ENCODE measurements at places on chromosomes 1 and 21.

DNA sequence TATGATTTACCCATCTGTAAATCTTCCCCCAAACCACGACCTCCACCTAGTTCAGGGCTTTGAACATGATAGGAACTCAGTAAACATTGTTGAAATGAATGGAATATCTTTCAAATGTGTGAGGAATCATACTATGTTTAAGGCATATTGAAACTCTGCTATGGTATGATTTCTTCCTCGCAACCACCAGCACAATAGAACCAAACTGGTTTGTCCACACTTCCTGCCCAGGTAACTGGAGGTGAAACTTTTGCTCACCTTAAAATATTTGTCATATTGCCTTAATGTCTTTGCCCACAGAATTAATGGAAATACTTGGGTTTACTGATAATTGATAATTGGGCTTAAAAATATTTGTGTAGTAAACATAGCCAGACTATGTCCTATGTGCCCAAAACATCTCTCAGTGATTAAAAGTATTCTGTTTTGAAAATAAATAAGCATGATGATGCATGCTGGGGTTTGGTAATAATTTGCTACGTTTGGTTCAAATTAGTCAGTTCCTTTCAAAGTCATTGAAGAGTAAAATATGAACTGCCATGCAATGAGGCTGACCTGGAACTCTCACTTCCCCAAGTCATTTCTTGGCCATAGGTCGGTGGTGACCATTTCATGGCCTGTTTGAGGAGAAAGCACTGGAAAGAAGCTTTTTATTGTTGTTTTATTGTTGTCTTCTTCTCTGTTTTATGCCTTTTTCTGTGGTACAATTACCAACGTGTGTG, 73.3 kb downstream of the TNFSF18 start:
- peak; percentile 21 for DNase-seq

- no peak for DNase-seq
These were observed 26.4 kb downstream of the QSOX1 start for GRCh38 chr1:180181048-180181447.

DNA sequence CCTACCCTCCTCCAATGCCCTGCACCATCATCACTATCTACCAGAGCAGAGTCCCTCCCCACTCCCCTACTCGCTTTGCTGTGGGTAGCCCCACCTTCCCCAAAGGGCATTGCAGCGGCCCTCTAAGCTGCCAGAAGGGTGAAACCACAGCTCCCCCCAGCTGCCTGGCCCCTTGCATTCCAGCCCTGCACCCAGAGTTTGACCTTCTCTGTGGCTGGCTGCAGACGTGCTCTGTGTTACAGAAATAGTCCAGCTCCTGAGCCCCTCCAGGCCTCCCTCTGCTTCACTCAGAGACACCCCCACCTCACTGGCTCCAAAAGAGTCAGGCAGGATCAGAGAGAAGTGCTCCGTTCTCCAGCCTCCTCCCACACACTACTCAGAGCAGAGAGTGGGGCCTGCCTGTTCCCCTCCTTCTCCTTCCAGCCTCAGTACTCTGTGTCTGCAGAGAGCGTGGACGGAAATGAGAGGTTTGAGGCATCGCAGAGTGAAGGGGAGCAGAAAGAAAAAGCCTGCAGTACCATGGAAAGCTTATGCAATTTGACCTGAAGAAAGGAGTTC, 63.2 kb downstream of the PLEKHA6 start:
- DNase-seq = peak; percentile 42

DNA sequence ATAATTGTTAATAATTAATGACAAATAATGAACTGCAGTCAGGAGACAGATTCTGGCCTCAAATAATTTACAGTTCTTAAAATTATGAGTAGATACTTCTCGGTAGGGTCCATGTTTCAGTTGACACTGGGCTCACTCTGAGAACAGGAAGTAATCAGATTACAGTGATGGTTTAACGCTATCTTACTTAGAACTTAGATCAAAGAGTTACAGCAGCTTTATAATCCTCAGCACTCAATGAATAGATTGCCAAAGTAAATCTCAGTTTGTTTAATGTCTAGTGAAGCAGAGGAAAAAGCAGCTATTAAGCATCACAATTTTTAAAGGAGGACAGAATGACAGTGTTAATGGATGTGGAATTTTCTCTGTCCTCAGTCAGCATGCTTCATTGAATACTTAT, 79.6 kb downstream of the PDE4B start:
- DNase-seq = no peak

- no peak for DNase-seq
These were observed 66.6 kb downstream of the TPR start for GRCh38 chr1:186308264-186309060.

DNA sequence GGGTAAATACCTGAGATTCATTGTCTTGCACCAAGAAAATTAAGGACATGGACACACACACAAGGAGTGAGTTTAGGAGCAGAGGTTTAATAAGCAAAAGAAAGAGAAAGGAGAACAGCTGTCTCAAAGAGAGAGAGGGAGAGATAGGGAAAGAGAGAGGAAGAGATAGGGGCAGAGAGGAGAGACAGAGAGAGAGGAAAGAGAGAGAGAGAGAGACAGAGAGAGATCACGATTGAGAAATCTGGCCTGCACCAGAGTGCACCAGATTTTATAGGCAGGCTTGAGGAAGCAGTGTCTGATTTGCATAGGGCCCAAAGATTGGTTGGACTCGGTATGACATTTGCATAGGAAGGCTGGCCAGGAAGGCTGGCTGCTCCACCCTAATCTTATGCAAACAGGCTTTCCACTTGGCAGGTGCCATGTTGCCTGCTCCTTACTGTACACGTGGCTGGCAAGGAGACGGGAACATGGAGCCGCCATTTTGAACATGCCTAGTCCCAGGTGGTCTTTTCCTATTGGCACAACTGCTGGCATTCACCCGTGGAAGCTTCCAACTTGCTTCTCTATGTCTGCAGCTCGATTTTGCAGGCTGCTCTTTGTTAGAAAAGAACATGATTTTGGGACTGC, 419.9 kb downstream of the ZP4 start:
- DNase-seq = no peak

DNA sequence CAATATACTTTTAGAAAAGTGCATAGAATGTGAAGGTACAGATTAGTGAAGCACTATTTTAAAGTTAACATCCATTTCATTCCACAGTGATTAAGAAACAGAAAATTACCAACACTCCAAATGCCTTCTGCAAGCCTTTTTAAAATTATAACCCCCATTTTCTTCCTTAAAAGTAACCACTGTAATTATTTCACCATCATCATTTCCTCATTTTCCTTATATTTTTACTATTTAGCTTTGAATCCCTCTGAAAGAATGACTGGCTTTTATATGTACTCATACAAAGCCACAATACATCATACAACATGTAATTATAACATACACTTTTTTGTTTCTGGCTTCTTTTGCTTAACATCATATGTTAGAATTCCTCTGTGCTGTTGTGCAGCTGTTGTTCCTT, 6.5 kb upstream of the NEGR1 start:
- no peak for DNase-seq

DNA sequence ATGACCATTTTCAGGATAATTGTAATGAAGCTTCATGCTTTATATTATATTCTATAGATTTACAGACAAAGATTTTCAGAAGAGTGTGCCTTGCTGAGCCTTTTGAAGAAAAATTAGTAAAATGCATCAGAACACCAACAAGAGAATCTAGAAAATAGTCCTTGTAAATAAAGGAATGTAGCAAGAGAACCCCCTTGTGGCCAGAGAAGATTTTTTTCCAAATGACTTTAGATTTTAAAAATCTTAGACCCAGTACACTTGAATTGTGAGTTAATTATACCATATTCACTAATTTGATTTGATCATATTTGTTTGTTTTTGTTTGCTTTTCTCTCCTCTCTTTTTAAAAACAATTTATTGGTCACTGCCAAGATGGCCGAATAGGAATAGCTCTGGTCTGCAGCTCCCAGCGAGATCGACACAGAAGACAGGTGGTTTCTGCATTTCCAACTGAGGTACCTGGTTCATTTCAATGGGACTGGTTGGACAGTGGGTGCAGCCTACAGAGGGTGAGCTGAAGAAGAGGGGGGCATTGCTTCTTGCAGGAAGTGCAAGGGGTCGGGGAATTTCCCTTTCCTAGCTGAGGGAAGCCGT, 12.8 kb upstream of the IFI44L start:
- DNase-seq = peak; percentile 34

DNA sequence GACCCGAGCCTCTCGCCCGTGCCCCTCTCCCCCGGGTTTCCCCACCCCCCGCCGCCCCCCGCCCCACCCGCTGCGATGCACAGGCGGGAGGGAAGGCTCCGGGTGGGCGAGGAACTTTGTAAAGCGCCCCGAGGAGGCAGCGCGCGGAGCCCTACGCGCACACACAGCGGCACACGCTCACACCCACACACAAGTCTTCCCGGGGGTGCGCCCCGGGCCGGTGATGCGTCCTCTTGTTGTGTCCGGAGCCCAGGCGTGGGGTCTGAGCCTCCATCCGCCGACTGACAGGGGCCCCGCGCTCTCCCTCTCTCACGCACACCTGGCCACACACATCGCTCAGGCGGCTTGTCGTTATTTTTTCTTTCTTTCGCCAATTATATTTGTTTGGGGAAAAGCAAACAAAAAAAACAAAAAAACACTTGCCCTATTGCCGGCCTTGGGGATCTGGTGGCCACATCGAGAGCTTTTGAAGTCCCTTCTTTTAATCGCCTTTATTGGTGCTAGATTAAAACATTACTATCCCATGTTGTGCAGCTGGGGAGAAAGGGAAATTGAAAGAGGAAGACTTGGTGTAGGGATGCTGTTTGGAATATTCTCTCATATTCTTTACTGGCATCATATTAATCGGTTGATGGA, 770 bp downstream of the NTNG1 start:
- peak; percentile 80 for DNase-seq

DNA sequence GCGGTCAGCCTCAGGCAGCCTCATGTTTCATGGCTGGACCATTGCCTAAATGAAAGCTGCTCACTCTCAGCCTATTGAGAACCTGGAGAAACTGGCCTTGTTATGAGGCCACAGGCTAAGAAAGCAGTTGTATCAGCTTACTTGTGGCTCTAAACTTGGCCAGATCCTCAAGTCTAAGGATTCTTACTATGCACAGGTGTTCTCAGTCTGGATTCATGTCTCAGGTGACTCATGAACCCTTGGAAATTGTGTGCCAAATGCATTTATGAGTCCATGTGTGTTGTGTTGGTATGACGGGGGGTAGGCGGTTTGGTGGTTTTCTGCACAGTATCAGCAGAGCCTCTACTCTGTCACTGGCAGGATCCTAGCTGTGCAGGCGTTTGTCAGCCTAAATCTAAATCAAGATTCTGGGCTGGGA, 90.4 kb downstream of the ROR1 start:
- DNase-seq = no peak

DNA sequence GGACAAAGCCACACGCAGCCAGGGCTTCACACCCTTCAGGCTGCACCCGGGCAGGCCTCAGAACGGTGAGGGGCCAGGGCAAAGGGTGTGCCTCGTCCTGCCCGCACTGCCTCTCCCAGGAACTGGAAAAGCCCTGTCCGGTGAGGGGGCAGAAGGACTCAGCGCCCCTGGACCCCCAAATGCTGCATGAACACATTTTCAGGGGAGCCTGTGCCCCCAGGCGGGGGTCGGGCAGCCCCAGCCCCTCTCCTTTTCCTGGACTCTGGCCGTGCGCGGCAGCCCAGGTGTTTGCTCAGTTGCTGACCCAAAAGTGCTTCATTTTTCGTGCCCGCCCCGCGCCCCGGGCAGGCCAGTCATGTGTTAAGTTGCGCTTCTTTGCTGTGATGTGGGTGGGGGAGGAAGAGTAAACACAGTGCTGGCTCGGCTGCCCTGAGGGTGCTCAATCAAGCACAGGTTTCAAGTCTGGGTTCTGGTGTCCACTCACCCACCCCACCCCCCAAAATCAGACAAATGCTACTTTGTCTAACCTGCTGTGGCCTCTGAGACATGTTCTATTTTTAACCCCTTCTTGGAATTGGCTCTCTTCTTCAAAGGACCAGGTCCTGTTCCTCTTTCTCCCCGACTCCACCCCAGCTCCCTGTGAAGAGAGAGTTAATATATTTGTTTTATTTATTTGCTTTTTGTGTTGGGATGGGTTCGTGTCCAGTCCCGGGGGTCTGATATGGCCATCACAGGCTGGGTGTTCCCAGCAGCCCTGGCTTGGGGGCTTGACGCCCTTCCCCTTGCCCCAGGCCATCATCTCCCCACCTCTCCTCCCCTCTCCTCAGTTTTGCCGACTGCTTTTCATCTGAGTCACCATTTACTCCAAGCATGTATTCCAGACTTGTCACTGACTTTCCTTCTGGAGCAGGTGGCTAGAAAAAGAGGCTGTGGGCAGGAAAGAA, 8.1 kb downstream of the PSRC1 start:
- peak; percentile 90 for DNase-seq

DNA sequence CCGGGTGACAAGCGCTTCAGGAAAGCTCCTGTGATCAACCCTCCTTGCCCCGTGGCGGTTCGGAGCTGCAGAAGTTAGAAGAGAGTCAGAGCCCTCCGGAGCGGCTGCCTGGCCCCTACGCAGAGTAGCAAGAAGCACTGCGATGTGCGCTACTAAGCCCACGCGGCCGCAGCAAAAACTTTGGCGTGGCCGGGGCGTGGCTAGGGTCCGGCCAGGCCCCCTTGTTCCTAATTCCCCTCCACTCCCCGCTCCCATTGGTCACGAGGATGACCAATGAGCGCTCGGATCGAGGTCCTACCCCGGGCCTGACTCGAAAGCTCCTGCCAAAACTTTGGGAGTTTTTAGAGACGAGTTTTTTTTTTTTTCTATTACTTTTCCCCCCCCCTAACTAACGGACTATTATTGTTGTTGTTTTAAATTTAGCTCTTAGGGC, at the start of gene HLX:
Gene HLX (plus strand): TSS at position 368 of the 433 bp plus-strand sequence. CDS start 415 bp downstream, outside the sequence.
- DNase-seq = peak; percentile 64

- DNase-seq = no peak
These were observed 382.2 kb upstream of the ESRRG start for GRCh38 chr1:217105437-217105836.

GRCh38 chr1:83511146-83511726, 487.7 kb downstream of the TTLL7 start:
- peak; percentile 3 for DNase-seq

DNA sequence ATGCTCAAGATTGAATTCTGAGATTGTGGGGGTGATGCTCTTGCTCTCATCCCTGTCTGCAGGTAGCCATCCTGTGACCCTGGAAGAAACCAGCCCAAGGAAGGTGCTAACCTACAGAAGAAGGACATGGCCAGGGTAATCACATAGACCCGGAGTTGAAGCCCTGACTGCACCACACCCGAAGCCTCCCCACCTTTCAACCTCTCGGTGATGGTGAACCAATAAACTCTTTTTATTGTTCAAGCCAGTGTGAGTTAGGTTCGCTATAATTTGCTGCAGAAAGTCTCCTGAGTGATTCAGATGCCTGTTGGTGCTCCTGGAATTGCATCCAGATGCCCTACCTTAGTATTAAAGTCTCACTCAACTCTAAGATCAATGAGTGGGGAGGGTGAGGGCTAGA, 163.6 kb downstream of the PLPP3 start:
- DNase-seq = no peak

- DNase-seq = no peak
These were observed 3.3 kb upstream of the OLIG2 start for GRCh38 chr21:33022489-33022827.

DNA sequence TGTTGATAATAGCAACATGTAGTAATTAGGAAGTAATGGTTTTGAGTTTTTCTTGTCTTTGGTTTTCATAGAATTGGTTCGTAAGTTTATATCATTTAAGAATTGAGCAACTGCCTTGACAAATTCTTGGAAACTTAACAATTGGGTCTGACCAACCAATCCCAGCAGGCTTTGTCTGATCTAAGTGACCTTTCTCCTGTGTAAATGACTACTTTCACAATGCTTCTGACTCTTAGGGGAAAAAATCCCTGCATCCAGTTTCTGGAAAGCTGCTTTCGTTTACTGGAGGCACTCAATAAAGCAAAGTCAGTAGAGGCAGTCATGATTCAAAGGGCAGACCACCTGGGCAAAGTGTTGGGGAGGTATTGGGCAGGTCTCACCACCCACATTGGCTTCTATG, 303.6 kb upstream of the FAM78B start:
- no peak for DNase-seq

All from kidney glomerular epithelial cell (primary cell).